ENCODE measurements at places on chromosomes 1 and 21.

DNA sequence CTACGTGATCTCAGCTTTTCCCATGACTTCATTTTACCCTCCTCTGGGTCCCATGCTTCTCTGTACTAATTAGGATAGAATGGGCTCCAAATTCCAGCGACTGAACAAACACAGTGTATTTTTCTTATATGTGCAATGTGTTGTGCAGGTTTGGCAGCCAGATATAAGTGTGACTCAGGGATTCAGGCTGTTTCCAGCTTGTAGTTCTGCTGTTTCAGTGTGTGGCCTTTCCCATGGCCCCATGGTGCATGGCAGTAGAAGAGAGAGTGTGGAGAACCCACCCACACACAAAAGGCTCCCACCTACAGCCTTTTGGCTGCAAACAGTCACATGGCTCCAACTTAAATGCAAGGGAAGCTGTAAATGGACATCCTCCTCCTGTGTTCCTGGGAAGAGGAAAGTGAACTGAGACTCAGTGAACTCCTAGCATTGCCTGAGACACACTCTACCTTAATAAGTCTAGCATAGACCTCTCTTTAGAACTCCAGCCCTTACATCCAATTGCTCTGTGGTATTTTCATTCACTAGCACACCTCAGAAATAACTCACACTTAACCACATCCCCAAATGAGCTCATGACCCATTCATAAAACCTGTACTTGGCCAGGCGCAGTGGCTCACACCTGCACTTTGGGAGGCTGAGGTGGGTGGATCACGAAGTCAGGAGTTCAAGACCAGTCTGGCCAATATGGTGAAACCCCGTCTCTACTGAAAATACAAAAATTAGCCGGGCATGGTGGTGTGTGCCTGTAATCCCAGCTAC, 58.7 kb downstream of the KIAA0040 start:
- no peak for DNase-seq

DNA sequence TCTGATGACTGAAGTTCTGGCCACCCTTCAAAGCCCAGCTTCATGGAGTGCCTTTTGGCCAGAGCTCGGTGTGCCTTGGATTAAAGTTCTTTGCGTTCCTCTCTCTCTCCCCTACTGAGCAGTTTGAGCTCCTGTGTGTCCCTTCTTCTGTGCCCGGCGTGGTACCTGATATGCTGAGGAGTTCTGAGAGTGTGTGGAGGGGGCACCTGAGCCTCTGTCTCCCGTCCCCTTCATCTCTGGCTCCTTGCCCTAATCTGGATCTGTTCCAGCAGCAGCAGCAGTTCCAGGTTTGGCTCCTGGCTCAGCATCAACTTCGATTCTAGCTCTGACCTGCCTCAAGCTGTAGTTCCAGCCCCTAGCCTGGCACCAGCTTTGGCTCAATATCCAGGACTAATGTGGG, 25.1 kb upstream of the MYCL start:
- no peak for DNase-seq

DNA sequence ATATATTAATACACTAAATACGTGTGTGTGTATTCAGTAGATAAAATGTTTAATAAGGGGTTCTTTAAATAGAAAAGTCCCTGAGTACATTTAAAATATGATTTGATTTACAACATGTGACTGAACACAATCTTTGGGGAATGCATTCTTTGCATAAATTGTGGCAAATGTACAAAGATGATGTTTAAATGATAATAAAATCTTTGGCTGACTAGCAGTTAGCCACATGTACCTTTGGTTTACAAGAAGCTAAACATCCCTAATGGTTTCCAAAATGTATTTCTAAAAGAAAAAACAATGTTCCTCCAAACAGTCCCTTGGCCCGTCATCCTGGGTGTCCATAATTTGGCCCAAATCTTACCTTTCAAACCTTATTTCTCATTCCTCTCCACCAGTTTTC, 106.4 kb upstream of the MARK1 start:
- no peak for DNase-seq

DNA sequence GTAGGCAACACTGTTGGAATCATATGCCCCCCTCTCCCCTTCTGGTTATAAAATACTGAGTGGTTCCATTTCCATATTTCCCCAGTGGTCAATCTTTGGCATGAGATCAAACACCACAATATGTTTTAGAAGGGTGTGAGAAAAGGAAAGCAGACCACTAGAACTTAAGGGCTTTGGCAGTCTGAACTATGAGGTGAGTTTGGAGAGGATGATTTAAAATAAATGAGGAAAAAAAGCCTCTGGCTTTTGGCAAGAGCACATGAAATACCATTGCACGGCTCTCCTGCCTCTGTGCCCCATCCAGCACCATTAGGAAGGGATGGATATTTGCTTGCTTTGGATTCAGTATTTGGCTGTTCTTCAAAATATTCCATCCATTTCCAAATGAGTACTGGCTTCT, 339.5 kb upstream of the C1orf87 start:
- no peak for DNase-seq

DNA sequence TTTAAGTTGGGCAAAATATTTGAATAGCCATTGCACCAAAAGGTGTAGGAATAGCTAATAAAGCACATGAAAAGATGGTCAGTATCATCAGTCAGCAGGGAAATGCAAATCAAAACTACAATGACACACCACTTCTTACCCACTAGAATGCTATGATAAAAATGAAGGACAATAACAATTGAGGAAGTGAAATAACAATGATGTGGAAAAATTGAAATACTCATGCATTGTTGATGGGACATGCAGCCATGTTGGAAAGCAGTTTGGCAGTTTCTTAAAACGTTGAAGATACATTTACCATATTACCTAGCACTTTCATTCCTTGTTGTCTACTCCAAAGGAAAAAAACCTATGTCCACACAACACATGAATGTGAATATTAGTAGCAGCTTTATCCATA, 28.4 kb downstream of the HSD3B1 start:
- no peak for DNase-seq

GRCh38 chr1:192697771-192698170, 61.8 kb downstream of the RGS13 start:
- no peak for DNase-seq

GRCh38 chr1:157485793-157486192, 66.5 kb downstream of the FCRL5 start:
- DNase-seq, result no peak

DNA sequence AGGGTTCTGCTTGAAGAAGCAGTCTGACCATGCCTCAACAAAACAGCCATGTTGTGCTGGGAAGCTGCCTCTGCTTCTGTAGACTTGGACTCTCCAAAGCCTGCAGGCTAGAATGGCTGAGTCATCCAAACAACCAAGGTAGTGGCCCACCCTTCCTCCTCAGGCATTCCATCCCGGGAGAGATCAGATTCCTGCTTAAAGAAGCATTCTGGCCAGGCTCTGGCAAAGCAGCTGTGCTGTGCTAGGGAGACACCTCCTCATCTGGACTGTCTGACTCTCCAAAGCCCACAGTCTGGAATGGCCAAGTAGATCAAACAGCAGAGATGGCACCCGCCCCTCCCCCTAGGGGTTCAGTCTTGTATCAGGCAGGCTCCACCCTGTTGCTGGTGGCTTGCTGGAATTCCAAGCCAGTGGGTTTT, 38.3 kb upstream of the F3 start:
- DNase-seq, result no peak

GRCh38 chr1:67855961-67856360, 22.7 kb upstream of the GNG12 start:
- no peak for DNase-seq

GRCh38 chr1:109104364-109105151, 9.4 kb upstream of the ELAPOR1 start:
- no peak for DNase-seq

DNA sequence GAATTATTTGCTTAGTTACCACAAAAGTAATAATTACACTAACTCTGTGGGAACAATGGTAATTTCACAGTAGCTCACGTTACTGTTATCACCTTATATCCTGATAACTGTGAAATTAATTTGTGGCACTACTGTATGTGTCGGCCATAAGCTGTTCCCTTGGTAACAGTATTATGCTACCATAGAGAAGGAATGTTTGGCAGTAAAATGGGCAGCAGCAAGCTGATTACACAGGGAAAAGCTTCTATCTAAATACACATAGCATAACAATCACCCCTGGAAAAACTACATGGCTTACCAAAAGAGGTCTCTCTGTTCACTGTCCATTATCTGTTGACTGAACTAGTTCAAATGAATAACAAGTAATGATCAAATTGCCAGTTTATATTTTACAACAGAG, 124.1 kb downstream of the DPYD start:
- no peak for DNase-seq

- no peak for DNase-seq
These were observed 37.4 kb downstream of the LAMC2 start for GRCh38 chr1:183223467-183223866.

- DNase-seq, result no peak
These were observed 18.0 kb downstream of the UMODL1 start for GRCh38 chr21:42089093-42089631.

GRCh38 chr1:24930260-24931145, at the start of gene RUNX3:
Gene RUNX3, minus strand, starts transcription at chr1:24930276. Its CDS starts 408 bp downstream, at chr1:24929868.
- peak; percentile 93 for DNase-seq

DNA sequence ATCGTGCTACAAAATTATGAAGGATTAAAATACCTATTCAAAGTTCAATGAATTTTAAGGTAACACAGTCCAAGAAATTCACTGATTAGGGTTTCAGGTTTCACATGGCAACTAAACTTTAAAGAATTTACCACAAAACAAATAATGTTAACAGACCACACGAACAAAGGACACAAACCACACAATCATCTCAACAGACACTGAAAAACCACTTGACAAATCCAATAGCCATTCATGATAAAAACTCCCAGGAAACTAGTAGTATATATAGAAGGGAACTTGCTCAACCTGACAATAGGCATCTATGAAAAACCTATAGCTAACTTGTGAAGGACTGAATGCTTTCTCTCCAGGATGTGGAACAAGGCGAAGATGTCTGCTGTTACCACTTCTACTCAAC, 21.1 kb upstream of the SH2D5 start:
- no peak for DNase-seq

GRCh38 chr1:81201779-81202178, 599.0 kb upstream of the ADGRL2 start:
- no peak for DNase-seq

DNA sequence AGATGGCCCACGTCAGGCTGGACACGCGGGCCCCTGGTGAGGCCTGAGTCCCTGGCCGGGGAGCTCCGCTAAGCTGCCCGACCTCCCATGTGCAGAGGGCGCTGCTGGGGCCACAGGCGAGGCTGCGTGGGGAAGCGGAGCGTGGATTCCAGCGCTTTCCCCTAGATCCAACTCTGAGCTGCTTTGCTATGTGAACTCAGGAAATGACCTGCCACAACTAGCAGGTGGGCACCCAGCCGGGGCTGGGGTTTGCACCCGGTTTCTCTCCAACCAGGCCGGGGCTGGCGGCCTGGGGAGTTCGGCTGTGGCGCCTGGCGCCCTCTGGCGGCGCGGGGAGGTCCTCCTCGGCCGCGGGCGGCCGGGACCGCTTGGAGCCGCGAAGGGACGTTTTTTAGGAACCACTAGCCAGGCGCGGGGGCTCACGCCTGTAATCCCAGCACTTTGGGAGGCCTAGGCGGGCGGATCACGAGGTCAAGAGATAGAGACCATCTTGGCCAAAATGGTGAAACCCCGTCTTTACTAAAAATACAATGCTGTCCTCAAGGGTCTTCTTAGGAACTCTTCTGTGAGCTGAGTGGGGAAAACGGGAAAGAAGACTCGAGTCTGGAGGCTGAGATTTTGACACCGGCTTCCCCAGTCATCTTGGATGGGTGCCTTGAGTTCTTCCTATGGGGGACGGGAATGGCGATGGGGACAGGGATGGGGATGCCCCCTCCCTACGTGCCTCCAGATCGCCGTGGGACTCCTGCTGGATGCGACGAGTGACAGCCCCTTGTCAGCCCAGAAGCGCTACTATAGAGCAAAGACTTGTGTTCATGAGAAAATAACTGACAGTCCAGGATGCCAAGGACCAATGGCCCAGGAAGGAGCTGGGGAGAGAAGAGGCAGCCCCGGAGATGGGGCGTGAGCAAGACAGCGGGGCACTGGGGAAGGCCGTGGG, 12.6 kb downstream of the PYCR2 start:
- peak; percentile 67 for DNase-seq

GRCh38 chr1:56452027-56453011, 127.0 kb downstream of the PLPP3 start:
- DNase-seq, result no peak

- no peak for DNase-seq
These were observed 48.5 kb downstream of the AJAP1 start for GRCh38 chr1:4702932-4703331.

GRCh38 chr1:211353562-211354212, 27.1 kb downstream of the TRAF5 start:
- no peak for DNase-seq

- no peak for DNase-seq
These were observed 88.2 kb upstream of the SLC25A33 start for GRCh38 chr1:9451081-9451480.

DNA sequence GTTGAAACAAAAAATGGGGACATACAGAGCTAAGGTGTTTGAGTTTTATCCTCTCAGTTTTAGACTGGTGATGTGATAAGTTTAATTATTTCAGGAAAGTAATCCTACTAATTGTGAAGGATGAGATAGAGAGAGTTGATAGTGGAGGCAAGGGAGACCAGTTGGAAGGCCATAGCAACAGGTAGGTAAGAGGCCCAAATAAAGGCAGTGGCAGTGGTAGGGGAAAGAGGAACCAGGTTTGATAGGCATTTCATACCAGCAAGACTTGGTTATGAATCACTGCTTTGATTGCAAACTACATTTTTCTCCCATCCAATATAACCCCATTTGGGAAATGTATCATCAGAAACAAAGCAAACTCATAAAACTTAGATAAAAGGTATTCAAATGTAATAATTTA, 63.1 kb upstream of the SH3GLB1 start:
- no peak for DNase-seq

- no peak for DNase-seq
These were observed 1.2 kb downstream of the LMNA start for GRCh38 chr1:156115514-156116374.

DNA sequence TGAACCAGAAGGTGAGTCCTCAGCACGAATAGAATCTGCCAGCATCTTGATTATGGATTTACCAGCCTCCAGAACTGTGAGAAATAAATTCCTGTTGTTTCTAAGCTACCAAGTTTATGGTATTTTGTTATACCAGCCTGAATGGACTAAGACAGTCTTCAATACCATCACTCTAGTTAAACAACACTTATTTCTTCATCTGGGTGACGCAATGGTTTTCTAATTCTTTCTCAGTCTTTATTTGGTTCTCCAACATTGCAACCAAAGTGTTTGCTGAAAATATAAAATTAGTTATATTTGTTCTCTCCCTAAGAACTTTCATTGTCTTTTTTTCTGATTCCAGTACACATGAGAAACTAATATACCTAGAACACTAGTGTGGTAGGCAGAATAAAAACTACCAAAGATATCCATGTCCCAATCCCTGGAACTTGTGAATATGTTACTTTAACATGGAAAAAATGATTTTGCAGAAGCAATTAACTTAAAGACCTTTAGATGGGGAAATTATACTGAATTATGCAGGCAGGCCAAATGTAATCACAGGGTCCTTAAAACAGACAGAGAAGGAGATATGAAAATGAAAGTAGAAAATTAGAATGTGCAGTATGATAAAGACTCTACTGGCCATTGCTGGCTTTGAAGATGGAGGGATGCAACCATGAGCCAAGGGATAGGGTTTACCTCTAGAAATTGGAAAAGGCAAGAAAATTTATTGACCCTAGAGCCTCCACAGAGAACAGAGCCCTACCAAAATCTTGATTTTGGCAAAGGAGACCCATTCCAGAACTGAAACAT, 1115.1 kb downstream of the PLA2G4A start:
- DNase-seq, result no peak
